Osteoblast (primary cell): ENCODE measurements at places on chromosomes 16 and 17. TPM values are rescaled to one million over a fixed set of nuclear protein-coding genes. Genes with fewer than 3 reads are reported as not detected.

CACNG1 gene
- total RNA-seq = not detected in 2 replicates

GRCh38 chr17:36938566-36939051, 1.3 kb downstream of the LHX1 start:
- DNase-seq = peak; percentile 83

GRCh38 chr17:76627510-76627909, 16.0 kb downstream of the ST6GALNAC1 start:
- peak; percentile 81 for DNase-seq

GRCh38 chr17:64323774-64324173, 60.7 kb upstream of the TEX2 start:
- DNase-seq = no peak

DNA sequence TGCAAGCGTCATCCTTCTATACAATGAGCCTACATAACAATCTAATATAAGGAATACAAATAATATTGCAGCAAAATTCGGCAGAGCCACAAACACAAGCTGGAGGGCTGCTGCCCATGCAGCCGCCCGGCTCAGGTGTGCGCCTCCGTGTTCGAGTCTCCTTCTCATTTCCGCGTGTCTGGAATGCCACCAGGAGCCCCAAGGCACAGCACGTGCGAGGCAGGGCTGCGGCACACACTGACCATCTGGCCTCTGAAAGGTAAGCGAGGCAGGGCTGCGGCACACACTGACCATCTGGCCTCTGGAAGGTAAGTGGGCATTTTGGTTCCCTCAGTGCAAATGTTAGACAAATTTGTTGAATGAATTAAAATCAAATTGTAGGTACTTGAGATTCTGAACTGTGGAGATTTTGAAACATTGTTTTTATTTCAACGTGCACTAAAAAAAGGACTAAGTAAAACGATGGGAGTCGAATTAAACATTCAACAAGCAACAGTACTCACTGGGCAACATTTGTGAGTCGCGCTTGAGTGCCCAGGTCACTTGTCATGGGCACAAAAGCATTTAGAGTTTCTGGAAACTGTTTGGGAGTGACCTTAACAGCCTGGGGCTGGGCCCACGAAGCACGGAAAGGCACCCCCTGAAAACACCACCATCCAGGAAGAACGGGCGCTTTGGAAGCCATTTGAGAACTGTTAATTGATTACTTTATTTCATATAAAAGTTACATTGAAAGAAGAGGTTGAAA, 37.4 kb downstream of the ZDHHC7 start:
- DNase-seq = peak; percentile 55

DNA sequence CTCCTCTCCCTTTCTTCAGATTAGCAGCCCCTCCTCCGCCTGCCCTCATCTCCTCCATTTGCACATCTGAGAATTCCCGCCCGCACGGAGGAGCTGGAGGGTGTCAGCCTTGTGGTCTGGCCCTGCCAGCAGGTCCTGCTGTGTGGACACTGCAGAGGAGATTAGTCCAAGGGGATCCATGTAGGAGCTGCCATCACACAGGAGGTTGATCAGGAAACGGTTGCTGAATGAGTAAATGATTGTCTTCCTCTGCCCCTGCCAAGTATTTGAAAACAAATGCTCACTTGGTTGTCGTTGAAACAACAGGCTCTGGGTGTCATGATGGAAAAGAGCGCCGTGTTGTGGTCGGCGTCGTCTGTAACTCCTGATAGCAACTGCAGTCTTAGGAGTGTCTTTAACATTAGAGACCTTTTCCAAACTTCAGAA, 63.8 kb upstream of the CHMP6 start:
- peak; percentile 31 for DNase-seq

- DNase-seq = no peak
These were observed 182.0 kb upstream of the IRX5 start for GRCh38 chr16:54748611-54749190.

NTN3 gene
- under 0.01 and 0.36 TPM in 2 replicates for total RNA-seq
